ENCODE measurements at places on chromosomes 16 and 17. TPM values are rescaled to one million over a fixed set of nuclear protein-coding genes. Genes with fewer than 3 reads are reported as not detected.
A peak's percentile ranks its signal among the peaks of the same experiment; 100 is the strongest.

DNA sequence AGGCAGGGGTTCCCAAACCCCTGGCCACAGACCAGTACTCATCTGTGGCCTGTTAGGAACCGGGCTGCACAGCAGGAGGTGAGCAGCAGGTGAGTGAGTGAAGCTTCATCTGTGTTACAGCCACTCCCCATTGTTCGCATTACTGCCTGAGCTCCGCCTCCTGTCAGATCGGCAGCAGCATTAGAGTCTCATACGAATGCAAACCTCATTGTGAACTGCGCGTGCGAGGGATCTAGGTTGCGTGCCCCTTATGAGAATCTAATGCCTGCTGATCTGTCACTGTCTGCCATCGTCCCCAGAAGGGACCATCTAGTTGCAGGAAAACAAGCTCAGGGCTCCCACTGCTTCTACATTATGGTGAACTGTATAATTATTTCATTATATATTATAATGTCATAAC, 25.1 kb upstream of the RMI2 start:
- H3K36me3 ChIP-seq: no peaks in the 10 kb centered on the region
- ATAC-seq: no peak
- no peaks in the 10 kb centered on the region for H3K4me1 ChIP-seq

- no peak overlapping the region for H3K27ac ChIP-seq
- no peaks in the 10 kb centered on the region for H3K36me3 ChIP-seq
- no peaks in the 10 kb centered on the region for H3K27me3 ChIP-seq
- peak overlapping the region; percentile 72 for H3K4me3 ChIP-seq
- ATAC-seq: peak; percentile 64
Observed at GRCh38 chr16:81035975-81036750, 521 bp downstream of the ATMIN start.

- H3K4me1 ChIP-seq: no peaks in the 10 kb centered on the region
- peaks cover 16% of the 10 kb centered on the region for H3K36me3 ChIP-seq
- ATAC-seq: no peak
- H3K27me3 ChIP-seq: no peaks in the 10 kb centered on the region
- no peak overlapping the region for H3K4me3 ChIP-seq
Observed at GRCh38 chr16:27572711-27573110, 22.8 kb downstream of the KATNIP start.

GRCh38 chr17:77684803-77685798, 273.4 kb upstream of the TNRC6C start:
- no peaks in the 10 kb centered on the region for H3K27me3 ChIP-seq
- no peak for ATAC-seq
- no peak overlapping the region for H3K4me3 ChIP-seq
- no peak overlapping the region for H3K27ac ChIP-seq
- no peaks in the 10 kb centered on the region for H3K36me3 ChIP-seq

- ATAC-seq: no peak
- no peak overlapping the region for H3K4me3 ChIP-seq
- no peaks in the 10 kb centered on the region for H3K27me3 ChIP-seq
- no peak overlapping the region for H3K27ac ChIP-seq
Observed at GRCh38 chr17:78853926-78854394, 13.3 kb upstream of the USP36 start.

- H3K27me3 ChIP-seq: no peaks in the 10 kb centered on the region
- no peak overlapping the region for H3K4me3 ChIP-seq
- no peak overlapping the region for H3K27ac ChIP-seq
- no peaks in the 10 kb centered on the region for H3K4me1 ChIP-seq
Observed at GRCh38 chr16:15897121-15897780, 8.8 kb upstream of the CEP20 start.

DNA sequence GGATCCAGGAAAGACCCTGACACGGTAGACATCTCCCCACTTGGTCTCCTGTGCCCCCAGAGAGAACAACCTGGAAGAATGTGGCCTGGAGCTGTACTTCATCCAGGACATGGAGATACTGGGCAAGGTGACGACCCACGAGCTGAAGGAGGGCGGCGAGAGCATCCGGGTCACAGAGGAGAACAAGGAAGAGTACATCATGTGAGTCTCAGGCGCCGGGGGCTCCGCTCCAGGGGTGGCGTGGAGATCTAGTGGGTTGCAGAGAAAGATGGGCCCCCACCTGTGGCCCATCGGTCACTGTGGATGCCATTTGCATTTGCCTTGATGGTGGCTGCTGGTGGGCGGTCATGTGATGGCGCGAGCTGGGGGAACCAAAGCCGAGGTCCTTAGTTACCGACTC, 14.9 kb upstream of the CLEC18A start:
- H3K27me3 ChIP-seq: no peaks in the 10 kb centered on the region
- no peaks in the 10 kb centered on the region for H3K36me3 ChIP-seq
- no peak overlapping the region for H3K27ac ChIP-seq
- no peak for ATAC-seq
- H3K4me1 ChIP-seq: no peaks in the 10 kb centered on the region

CCL17 gene
- not detected for total RNA-seq

NPIPB2 gene
- total RNA-seq: 5.9 TPM

Data from gastroesophageal sphincter (tissue), 4 donors.